Fibroblast of skin of back (primary cell): ENCODE measurements at places on chromosomes 1 and 21.

DNA sequence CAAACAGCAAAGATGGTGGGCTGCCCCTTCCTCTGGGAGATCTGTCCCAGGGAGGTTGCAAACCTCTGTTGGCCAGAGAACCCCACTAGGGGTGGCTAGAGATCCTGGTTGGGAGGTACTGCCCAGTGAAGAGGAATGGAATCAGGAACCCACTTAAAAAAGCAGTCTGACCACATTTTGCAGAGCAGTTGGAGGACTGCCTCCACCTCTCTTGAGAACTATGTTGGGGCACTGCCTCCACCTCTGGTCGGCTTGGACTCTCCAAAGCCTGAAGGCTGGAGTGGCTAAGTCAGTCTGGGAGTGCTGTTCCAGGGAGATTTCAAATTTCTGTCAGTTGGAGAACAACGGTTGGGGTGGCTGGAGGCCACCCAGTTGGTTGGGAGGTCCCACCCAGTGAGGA, 58.6 kb downstream of the TNFSF4 start:
- no peak for DNase-seq

DNA sequence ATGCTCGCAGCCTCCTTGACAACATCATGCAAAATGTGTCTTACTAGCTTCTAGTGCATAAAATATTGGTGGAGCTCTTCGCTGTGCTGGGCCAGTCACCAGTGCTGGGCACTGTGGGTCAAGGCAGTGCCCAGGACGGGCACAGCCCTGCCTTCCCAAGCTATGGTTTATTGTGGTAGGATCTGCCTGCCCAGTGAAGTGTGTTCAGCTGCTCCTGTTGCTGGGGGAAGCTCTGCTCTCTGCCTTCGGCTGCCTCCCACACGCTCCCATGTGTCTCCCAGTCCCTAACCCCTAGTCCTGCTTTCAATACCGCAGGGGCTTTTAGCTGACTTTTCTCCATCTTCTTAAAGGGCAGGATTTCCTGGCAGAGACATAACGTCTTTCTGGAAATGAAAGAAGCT, 15.7 kb downstream of the EPHX1 start:
- no peak for DNase-seq

DNA sequence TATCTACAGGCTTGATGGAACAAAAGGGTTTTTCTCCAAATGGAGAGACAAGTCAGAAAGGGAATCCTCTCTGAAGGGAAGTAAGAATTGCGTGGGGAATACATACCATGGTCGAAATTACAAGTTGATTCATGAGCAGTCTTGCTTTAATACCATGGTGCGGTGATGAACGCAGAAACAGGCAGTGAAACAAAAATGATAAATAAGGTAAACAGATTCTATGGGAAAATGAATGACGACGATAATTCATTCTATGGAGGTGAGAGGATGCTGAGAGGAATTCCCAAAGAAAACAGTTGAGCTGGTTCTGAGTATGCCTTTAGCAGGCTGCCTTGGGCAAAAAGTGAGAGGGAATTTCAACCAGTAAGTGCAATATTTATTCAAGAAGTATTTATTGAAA, 209.4 kb upstream of the RUNX1 start:
- no peak for DNase-seq

- peak; percentile 65 for DNase-seq
Observed at GRCh38 chr1:54070171-54070837, 16.9 kb downstream of the TCEANC2 start.

DNA sequence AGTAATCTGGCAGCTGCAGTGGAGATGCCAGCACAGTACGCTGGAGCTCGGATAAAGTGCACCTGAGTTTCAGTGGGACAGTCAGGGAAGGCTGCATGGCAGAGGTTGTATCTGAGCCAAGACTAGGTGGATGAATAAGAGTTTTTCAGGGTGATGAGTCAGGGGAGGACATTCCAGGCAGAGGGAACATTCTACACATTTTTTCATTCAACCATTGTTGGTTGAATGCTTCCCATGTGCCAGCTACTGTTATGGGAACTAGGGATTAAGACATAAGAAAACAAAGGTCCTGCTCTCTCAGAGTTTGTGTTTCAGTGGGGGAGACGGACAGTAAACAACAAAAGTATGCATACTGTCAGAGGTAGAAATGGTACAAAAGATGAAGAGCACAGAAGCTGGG, 5.2 kb downstream of the LEPR start:
- DNase-seq: peak; percentile 96

- no peak for DNase-seq
Observed at GRCh38 chr1:81563632-81564031, 237.1 kb upstream of the ADGRL2 start.

- peak; percentile 28 for DNase-seq
Observed at GRCh38 chr1:201385299-201385891, 7.9 kb upstream of the TNNT2 start.

GRCh38 chr1:174358786-174359453, 88.8 kb upstream of the GPR52 start:
- DNase-seq: no peak

- DNase-seq: no peak
Observed at GRCh38 chr1:28899267-28899666, 15.1 kb upstream of the EPB41 start.

GRCh38 chr1:224380003-224380402, 23.3 kb downstream of the CNIH4 start:
- no peak for DNase-seq

GRCh38 chr1:82979593-82980236, 1019.2 kb downstream of the TTLL7 start:
- no peak for DNase-seq

GRCh38 chr1:204453141-204453772, 41.3 kb downstream of the PIK3C2B start:
- no peak for DNase-seq

DNA sequence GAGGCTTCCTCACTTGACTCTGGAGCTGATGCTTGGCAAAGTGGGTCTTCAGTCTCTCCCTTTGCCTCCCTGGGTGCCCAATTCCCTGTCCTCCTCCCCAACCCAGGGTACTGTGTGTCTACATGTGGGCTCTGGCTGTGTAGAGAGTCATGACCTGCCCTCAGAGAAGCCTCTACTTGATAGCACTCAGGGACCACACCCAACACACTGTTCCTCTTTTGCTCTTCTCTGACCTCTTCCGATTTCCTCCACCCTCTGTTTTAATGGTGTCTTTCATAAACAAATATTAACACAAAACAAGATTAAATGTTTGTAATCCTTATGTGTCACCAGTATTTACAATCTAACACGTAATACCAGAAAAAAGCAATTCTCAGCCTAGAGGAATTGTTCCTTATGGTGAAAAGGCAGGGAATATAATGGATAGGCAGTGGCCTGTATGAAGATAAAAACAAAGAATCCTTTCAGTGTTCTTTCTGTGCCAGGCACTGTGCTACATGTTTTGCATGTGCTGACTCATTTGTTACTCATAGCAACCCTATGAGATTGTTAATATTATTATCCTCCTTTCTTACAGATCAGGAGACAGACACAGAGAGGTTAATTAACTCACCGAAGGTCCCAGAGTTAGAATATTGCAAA, 58.2 kb downstream of the HSD3B1 start:
- DNase-seq: no peak

DNA sequence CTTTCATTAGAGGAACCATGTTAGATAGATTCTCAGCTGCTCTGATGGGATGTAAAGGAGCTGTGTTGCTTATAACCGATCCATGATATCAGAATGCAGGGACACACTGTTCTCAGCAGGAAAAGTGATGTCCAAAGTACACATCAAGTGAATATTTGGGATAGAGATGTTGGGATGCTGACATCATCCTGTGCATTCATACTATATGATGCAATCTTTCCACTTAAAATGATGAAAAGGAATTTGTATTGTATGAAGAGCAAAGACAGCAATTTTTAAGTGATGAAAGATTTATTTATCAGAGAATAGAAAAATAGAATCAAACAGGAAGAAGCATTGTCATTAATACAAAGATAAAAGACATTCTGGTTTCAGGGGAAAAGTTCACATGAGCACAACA, 110.1 kb downstream of the ERG start:
- DNase-seq: peak; percentile 68

DNA sequence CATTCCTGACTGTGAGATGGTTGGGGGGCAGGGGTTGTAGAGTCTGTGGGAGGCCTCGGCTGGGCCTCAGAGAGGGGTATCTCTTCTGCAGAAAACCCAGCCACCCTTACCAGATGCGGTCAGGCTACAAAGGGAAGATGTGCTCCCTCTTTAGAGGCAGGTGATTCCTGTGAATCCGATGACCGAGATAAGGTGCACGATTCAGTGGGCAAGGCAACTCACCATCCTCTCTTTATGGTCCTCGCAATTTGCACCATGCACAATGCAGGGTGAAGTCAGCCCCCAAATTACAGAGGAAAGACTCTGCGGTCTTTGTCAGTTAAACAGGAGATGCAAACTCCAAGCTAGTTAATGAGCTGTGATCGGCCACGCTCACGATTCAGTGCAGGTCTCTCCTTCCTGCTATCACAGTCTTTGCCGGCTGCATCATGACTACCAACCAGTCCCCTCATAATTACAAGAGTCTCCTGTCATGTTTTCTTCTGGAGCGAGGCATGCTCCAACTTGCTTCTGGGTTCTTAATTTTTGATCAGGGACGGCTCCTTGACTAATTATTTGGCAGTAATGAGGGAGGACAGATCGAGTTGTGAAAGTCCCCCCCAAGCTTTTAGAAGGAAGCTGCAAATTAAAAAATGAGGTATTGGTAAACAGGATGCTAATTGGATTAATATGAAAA, 12.5 kb downstream of the TP73 start:
- no peak for DNase-seq

GRCh38 chr1:23627069-23627735, 64.4 kb upstream of the RPL11 start:
- DNase-seq: no peak

- DNase-seq: no peak
Observed at GRCh38 chr1:205444931-205445645, 10.8 kb downstream of the BLACAT1 start.

GRCh38 chr1:246216906-246217305, 290.2 kb downstream of the SMYD3 start:
- DNase-seq: no peak

GRCh38 chr1:91075233-91076135, 53.6 kb upstream of the ZNF644 start:
- no peak for DNase-seq

GRCh38 chr21:34182436-34182835, 109.1 kb downstream of the MRPS6 start:
- DNase-seq: no peak

DNA sequence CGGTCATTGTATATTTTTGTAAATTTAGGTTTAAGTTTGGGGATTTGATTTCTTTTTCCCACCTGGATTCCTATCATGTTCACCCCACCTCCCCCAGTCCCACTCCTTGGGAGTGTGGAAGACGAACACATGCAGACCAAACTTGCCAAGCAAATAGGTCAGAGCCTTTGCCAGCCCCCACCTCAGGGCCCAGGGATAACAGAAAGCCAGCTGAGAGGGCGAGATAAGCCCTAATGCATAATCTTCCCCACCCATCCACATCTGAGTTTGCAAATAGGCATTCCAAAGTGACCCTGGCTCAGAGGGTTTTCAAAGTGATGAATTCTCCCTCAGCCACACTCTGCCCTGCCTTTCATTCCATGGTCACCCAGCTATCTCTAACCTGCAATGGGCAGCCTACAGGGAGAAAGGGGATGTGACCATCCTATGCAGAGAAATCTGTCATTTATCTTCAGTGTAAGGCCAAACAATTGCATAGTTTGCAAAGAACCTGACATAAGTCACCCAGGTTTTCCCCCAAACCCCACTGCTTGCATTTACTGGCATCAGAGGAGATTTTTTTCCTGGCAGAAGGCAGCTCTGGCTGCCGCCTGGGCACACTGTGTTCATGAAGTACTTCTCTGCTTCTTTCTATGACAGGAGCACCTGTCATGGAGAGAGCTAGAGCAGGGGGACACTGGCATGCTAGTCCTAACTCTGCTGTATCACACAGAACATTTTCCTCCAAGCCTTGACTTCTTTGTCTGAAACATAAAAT, 69.0 kb upstream of the NFIA start:
- DNase-seq: no peak

- DNase-seq: no peak
Observed at GRCh38 chr1:221753828-221754188, 11.9 kb upstream of the DUSP10 start.

- no peak for DNase-seq
Observed at GRCh38 chr1:205577874-205578658, 53.7 kb downstream of the ELK4 start.

DNA sequence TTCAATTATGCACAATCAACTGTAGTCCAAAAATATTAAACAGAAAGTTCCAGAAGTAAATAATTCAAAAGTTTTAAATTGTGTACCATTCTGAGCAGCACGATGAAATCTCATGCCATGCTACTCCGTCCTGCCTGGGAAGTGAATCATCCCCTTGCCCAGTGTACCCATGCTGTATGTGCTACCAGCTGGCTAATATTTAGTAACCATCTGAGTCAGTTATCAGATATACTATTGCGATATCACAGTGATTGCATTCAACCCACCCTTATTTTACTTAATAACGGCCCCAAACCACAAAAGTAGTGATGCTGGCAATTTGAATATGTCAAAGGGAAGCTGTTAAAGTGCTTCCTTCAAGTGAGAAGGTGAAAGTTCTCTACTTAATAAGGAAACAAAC, 56.2 kb downstream of the EVI5 start:
- no peak for DNase-seq

GRCh38 chr1:39026866-39027507, 837 bp downstream of the NDUFS5 start:
- no peak for DNase-seq
